ENCODE measurements at places on chromosomes 1 and 21. TPM values are rescaled to one million over a fixed set of nuclear protein-coding genes. Genes with fewer than 3 reads are reported as not detected.

FMO5 gene
- 52.9 TPM for total RNA-seq

RUNX3 gene
- 7.4 TPM for total RNA-seq

STUM gene
- total RNA-seq = 0.86 TPM

GRCh38 chr1:24948079-24948827 lies 18.2 kb upstream of the RUNX3 start:
- no peak for DNase-seq

DNA sequence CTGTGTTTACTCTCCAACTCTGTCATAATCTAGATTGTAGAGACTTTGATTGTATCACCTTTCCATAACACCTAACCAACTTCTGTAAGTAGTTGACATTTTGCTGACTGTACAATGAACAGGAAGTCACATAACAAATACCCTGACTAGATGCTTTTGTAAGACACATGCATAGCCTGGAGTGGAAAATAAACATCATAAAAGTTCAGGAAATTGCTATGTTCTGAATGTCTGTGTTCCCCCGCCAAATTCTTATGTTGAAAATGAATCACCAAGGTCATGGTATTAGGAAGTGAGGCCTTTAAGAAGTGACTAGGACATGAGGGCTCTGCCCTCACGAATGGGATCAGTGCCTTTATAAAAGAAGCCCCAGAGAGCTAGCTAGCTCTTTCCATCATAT lies 40.4 kb upstream of the ZSWIM5 start:
- DNase-seq = no peak

GRCh38 chr1:14598007-14598497 lies 433 bp upstream of the KAZN start:
- DNase-seq = no peak

DNA sequence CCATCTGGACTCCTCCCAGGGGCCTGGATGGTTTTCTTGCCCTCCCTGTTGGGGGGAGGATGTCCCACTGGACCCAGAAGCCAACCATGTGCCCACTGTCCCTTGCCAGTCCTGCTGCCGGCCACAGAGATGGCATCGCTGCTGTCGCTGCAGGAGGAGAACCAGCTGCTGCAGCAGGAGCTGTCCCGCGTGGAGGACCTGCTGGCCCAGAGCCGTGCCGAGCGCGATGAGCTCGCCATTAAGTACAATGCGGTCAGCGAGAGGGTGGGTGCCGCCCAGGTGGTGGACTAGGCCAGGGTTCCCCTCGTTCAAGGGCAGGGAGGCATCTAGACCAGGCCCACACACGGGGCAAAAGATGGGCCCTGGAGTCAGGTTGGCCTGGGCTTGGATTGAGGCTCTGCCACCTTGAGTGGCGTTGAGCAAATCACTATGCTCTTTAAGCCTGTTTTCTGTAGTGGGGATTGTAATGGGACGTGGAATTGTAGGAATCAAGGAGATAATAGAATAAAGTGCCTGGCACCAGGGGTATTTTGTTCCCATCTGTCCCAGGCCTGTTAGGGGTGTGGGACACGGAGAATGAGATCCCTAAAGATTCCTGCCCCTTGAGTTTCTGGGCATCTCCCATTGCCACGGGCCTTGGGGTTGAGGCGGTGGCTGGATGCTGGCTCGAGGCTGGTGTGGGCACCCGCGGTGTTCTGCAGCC lies 2.6 kb downstream of the CROCC start:
- no peak for DNase-seq

DNA sequence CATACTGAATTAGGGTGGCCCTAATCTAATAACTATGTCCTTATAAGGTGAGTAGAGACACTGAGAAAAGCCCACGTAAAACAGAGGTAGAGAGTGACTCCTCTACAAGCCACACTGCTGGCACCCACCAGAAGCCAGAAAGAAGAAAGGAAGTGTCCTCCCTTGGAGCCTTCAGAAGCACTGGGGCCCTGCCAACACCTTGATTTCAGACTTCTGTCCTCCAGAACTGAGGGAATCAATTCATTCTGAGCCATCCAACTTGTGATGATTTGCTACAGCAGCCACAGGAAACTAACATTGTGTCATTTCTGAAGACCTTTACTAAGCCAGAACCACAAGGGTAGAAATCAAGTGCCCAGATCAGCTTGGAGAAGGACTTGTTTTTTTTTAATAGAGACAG lies 15.0 kb downstream of the GNB1 start:
- DNase-seq = no peak

DNA sequence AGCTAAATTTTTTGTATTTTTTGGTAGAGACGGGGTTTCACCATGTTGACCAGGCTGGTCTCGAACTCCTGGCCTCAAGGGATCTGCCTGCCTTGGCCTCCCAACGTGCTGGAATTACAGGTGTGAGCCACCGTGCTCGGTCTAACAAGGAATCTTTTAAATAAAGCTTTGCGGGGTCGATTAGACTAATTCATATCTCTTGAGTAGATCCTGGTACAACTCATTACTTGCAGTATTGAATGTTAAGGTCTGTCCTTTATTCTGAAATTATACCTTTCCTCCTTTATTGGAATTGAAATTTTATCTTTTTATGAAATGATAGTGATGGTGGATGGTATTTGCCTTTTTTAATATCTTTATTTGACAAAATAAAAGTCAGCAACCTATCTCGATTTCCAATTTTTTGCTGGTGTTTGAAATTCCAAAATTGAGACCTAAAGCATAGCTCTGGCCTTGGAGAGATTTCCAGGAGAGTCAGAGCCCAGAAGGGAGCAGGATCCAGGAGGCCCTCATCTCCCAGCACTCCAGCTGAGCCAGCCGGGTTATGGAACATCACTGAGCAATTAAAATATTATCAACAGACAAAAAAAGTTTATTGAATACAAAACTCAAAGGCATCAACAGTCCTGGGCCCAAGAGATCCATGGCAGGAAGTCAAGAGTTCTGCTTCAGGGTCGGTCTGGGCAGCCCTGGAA lies 4.7 kb downstream of the S100A2 start:
- DNase-seq = no peak

GRCh38 chr1:8537991-8538390 lies 220.1 kb downstream of the SLC45A1 start:
- DNase-seq = no peak

DNA sequence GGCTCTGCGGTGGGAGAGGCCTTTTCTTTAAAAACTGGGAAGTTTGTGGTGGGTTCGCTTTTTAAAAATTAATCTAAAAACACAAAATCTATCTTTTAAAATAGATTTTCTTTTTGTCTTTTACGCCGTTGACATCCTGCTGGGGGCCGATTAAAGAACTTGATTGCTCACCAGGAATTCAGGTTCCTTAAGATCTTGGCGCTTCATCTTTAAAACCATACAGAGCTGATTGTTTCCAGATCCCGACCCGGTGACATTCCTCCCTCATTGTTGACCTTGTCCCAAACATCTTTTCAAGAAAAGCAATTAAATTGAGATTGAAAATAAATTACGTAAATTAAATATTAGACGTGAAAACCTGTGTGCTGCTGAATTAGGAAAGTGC lies 546 bp upstream of the ZNF697 start:
- DNase-seq = no peak

DNA sequence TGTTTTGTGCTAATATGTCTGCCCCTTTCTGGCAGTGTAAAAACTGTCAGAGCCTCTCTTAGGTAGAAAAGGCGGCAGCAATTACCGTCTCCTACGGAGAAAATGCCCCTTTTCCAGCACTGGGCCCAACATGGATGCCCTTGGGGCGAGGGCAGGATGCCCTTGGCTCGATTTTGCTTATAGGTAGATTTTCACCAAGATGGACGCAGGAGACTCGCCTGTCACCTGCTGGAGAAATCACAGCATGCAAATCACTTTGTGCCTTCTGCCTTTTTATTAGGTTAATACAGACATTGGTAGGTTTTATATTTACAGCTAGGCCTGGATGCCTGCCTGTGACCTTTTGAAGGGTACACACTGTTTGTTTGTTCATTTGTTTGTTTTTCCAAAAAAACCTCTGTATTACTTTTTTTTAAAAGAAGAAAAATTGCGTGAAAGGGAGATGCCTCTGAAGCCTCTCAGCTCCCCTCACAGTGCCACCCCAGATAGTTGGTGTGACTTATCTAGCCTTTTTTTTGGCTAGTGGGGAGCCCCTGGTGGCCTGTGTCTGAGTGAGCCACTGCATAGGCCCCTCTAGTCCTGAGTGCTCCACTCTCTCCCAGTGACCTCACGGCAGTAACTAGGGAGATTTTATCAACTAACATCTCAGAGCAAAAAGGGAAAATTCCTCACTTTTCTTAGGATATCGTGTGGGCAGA lies 2.5 kb downstream of the ATP1B1 start:
- no peak for DNase-seq

DNA sequence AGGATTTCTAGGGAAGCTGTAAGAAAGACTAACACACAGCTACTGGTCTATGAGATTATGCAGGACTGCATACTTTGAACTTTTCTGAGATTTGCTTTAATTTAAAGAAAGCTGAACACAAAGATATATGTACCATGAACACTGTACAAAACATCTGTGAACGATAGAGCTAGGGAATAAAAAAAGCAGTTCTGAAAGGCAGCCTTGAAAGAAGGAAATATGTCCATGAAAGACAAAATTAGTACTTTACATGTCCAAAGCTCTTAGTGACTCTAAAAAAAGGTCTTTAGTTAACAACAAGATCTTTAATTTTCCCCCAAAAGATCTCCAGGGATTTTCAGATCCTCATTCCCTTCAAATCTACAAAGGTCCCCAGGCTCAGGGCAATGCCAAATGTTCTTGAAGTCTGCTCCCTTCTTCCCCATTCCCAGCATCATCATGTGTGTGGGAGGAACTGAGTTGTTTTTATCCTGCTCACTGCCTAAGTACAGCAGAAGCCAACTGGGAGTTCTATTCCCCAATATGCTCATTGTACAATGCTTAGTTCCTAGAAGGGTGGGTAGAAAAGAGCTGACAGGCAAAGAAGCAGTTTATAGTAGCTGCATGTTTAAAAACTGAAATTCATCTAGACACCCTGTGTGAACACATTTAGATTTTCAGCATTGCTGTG lies 60.1 kb upstream of the PTCH2 start:
- no peak for DNase-seq

DNA sequence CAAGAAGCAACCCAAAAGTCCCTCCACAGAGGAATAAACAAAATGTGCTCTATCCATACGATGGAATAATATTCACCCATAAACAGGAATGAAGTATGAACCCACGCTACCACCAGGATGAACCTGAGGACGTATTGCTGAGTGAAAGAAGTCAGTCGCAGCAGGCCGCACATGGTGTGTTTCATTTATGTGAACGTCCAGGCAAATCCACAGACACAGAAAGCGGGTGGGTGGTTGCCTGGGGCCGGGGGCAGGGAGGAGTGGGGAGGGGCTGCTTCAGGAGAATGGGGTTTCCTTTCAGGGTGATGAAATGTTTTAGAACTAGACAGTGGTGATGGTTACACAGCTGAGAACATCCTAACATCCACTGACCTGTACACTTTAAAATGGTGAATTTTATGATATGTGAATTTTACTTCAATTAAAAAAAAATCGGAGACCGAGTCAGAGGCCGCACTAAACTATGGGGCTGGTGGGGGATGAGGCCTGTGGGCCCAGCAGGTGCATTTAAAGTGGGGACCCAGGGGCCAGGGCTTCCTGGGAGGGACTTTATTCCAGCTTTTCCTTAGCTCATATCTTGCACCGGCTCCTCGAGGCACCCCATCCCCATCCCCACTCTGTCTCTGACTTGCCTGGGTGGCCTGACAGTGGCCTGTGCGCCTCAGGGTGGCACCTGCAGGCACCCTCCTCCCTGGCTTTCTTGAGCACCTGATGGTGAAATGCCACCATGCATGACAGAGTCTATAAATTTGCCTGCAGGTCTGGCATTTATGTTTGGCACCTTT lies 392.6 kb upstream of the VAMP3 start:
- no peak for DNase-seq

GRCh38 chr1:65820983-65821382 lies 28.3 kb downstream of the PDE4B start:
- no peak for DNase-seq

GRCh38 chr1:160963521-160963920 lies 8.9 kb upstream of the ITLN2 start:
- no peak for DNase-seq

DNA sequence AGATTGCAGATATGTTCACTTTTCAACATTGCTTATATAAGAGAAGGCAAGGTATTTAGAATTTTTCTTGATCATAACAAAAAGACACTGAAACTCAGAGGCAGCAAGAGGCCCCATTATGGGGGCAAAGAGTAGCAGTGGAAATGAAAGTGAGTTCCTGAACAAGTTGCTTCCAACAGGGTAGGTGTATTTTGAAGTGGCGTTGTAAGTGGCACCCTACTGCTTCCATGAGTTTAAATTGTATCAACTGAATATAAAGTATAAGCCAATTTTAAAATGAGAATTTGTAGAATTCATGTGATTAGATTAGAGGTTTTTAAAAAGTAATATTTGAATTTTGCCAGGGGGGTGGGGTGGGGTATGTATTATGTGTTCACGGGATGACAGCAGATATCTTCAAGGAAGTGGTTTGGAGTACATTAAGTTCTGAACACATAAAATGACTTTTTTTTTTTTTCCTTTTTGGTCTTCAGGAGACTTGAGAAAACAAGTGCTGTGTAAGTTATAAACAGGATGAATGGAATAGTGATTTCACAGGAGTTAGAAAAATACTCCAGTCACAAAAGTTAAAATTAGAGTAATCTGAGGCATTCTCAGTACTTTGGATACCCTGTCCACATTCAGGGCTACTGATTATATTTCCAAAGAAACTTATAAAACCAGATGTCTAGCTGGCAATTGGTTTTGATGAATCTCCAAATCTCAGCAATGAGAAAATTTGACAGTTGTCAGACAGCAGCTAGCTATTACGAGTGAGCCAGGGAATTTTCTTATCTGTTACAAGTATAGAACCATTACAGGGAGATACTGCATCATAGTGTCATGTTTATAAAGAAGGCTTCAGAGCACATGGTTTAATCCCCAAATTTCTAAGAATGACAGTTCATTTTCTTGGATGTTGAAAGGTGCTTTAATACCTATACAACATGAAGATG lies 182.0 kb downstream of the ST6GALNAC3 start:
- no peak for DNase-seq

DNA sequence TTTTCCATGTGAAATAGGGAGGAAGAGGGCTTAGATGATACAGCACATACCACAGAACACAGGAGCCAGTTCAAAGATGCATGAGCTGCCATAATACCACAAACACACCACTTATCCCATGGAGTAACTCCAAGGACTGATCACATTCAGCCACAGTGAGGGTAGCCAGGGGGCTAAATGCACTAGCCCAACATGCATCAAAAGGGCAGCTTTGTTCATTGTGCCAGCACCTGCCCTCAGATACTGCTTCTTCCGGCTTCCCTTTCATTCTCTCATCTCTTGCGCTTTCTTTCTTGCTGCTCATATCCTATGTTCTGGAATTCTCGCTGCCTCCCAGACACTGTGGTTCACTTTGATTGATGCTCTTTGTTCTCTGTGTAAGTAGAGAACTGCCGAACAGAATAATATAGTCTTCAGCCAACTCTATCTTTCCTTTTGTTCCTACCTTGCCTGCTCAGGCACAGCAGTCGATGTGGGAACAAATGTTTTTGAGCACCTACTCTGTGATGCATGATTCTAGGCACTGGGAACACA lies 50.0 kb upstream of the SYT6 start:
- no peak for DNase-seq

- no peak for DNase-seq
Observed at GRCh38 chr21:29146726-29147125, 16.3 kb downstream of the MAP3K7CL start.
